ENCODE measurements at places on chromosomes 6 and 20.

DNA sequence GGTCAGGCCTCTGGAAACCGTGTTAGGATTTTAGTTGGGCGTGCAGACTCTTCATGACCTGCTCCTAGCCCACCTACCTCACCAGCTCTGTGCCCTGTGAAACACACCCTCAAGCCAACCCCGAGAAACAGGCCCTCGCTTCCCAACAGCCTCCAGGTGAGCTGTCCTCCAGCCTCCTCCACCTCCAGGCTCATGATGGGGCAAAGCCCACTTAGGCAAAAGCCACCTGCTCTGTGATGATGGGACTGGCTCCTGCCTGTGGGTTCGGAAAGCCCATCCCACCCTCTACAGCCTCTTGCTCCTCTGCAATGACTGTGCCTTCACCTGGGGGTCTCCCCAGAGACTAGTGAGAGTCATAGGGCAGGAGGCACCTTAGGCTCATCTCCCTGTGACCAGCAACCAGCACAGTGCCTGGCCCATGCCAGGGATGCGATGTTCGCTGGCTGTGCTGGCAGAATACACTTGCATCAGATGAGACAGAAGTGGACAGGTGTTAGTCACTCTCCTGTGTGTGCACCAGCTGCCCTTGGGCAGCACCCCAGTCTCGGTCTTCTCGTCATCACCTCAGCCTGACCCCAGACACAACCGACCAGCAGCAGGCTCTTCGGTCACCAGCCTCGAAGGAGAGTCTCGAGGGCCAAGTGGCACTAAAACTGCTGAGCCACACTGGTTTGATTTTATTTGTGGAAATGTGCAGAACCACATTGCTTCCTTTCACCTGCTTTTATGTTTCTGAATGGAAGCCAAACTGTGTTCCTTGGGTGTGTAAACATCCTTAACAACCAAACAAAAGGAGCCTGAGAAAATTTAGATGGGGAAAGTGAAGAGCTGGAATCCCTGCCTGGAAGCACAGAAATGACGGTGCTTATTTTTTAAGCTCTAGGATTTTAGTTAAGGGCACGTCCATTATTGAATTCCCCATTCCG, 10.7 kb downstream of the PXDC1 start:
- DNase-seq, result no peak

DNA sequence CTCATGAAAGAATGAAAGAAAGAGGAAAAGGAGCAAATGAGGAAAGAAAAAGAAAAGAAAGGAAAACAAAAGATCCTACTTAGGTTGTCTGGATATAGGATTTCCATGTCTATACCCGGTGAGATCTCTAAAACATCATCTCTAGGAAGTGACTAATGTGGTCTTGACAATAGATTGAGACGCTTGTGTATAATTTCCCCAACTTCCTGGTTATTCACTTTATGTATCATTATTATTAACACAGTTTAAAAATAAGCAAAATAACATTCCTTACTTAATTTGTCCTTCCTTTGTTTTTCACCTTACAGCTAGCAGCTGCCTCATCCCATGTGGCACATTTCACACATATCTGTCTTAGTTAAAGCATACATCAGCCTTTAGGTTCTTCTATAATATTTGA, 27.0 kb downstream of the LAMA4 start:
- DNase-seq, result no peak

DNA sequence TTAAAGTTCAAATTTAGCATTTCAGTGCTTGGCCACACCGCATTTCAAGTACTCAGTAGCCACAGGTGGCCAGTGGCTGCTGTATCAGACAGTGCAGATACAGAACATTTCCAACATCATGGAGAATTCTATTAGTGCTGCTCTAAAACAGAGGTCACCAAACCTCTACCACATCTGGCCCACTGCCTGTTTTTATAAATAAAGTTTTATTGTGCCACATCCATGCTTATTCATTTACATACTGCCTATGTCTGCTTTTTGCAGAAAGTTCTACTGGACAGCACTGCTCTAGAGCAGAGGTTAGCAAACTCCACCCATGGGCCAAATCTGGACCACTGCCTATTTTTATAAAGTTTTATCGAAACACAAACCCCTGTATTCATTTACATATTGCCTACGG, 3.7 kb upstream of the PTPRT start:
- DNase-seq, result no peak

GRCh38 chr20:47817573-47817972, 32.3 kb upstream of the SULF2 start:
- DNase-seq, result no peak

DNA sequence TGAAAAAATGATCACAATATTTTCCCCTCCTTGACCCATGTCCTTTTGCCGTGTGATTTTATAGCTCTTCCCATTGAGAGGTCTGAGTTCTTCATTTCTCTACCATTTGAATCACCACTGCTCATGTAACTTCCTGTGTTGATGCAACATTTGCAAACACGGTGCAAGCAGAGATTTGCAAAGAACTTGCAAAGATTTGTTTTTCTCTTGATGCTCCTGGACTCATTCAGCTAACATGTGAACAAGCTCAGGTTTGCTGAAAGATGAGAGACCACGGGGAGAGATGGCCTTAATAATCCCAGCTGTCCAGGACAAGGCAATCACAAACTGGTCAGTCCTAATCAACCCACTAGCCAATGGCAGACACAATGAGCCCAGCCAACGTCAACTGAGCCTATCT, 8.6 kb downstream of the VNN2 start:
- no peak for DNase-seq

GRCh38 chr6:55445648-55446204, 118.5 kb downstream of the GFRAL start:
- peak; percentile 37 for DNase-seq

- DNase-seq, result no peak
Measured at GRCh38 chr6:1761477-1761877, 151.8 kb downstream of the FOXC1 start.

DNA sequence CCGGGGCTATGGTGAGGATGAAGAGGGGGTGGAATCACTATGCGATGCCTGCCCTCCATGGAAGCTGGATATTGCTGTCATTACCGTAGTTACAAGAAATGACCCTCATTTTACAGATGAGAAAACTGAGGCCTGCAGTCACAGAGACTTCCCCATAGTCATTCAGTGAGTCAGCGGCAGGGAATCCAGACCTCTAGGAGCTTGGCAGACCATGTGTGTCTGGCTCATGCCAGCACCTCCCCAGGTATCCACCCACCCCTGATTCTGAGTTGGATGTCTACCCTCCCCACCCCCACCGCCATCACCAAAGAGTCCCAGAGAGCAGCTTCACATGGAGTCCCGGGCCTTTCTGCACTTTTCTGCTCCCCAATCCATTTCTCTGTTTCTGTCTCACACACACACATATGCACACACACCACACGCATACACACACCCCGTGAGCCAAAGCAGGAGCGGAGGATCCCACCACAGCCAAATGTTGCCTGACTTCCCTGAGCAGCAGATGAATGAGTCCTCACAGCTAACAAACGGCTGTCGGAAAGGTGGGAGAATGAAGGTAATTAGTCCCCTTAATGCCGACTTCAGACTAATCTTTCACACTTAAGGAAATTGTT, 24.8 kb downstream of the CDH22 start:
- DNase-seq, result no peak

GRCh38 chr20:46347841-46348803, 39.8 kb upstream of the CDH22 start:
- DNase-seq, result peak; percentile 78

DNA sequence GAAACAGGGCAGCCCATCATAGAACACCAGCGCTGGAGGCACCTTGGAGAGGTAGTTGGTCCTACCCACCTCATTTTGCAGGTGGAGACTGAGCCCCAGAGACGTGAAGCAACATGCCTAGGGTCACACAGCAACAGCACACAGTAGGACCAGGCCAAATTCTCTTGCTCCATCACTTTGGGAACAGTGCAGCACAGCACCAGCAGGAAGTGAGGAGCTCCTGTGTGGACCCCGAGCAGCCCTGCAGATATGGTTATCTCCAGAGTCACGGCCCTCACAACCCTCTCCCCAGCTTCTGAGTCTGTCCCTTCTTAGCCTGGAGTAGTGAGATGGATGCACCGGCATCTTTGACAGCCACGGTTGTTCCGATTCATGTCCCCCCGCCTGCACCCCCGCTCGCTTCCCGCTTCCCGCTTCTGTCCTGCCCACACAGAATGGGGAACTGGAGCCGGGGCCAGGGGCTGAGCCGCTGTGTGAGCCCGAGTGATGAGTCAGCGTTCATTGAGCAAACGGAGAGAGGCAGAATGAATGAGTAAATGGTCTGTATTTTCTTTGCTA, 72.6 kb upstream of the DUSP22 start:
- no peak for DNase-seq

DNA sequence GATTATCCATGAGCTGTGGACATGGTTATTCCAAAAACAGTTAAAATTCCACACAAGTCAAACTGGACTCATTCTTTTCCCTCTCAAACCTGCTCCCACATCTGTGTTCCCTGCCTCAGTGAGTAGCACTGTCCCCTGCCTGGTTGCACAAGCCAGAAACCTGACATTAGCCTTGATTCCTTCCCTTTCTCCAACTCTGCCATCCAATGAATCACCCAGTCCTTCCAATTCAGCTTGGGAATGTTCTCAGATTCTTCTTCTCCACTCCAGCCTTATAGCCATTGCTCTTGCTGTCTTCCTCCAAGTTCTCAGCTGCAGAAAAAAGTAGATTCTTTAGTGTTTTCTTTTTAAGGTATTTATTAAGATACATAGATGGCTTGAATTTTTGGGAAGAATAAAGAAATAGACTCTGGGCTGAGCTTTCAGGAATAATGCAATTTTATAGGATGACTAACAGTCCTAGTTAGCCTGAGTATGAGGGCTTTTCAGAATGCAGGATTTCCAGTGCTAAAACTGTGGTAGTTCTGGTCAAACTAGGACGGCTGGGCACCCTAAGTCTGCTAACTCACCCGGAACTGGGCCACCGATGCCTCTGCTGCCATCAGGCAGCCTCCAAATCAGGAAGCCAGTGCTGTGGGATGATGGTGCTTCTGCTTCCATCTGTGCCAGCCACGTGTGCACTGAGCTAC, 18.2 kb upstream of the SASH1 start:
- DNase-seq, result no peak

DNA sequence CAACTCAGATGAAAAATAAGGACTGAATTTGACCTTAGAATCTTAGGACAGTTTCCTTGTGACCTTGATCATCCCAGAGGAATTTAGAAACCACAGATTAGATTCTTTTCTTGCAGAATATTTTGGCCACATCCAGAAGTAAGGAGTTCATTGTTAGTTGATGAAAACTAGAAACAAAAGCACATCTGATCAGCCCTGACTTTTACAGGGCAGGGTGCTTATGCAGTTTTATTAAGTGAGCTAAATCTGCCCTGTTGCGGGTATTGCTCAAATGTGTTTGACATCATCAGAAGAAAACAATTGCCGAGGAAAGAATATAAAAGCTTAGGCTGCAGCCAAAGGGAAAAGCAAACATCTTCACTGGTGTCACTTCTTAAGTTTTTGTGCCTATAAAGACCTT, 100.8 kb downstream of the MTFR2 start:
- DNase-seq, result no peak

- peak; percentile 49 for DNase-seq
Measured at GRCh38 chr6:97215157-97215769, 67.8 kb downstream of the MMS22L start.

DNA sequence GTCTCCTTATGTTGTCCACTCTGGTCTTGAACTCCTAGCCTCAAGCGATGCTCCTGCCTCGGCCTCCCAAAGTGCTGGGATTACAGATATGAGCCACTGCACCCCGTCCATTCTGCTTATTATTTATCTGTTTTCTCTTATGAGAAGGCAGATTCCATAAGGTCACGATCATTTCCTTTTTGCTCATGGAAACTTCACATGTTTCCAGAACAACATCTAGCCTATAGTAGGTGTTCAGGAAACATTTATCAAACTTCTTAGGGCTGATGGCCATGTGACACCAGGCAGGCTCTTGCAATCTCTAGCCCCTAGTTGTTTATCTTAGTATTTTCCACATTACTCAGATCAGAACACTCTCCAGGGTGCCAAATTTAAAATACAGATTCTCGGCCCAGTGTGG, 61.2 kb downstream of the ZFP64 start:
- DNase-seq, result no peak

- DNase-seq, result peak; percentile 31
Measured at GRCh38 chr20:45405571-45406259, 2.4 kb upstream of the DBNDD2 start.

DNA sequence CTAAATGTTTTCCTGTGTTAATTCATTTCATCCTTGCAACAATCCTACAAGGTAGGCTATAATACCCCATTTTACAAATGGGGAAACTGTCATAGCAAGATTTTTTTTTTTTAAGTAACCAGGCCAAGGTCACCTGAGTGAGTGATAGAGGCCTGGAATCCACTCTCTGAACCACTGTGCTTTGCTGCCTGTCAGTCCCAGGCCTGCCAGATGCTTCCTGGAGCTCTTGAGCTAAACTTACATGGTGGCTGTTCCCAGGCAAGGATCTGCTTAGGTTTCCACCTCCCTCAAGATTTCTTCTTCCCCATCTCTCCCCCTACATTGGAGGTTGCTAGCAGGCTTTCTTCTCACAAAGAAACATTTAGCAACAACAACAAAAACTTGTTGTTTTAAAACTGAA, 32.7 kb upstream of the RNF8 start:
- DNase-seq, result no peak

GRCh38 chr6:39221779-39222641, 7.3 kb downstream of the KCNK5 start:
- DNase-seq, result no peak

DNA sequence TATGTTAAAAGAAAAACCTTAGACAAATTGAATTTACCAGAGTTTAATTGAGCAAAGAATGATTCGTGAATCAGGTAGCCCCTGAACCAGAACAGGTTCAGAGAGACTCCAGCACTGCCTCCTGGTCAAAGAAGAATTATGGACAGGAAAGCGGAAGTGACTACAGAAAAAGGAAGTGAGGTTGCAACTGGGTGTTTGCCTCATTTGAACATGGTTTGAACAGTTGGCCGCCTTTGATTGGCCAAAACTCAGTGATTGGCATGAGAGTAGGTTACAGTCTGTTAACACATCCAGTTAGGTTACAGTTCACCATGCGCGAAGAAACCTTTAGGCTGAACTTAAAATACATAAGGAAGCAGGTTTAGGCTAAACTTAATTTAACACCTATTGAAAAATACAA, 248.8 kb downstream of the TFAP2A start:
- DNase-seq, result no peak

All from cerebellar cortex (tissue), 1 donor.